Anterior cingulate cortex (tissue), 58 donors: ENCODE measurements at places on chromosomes 7 and 10.

DNA sequence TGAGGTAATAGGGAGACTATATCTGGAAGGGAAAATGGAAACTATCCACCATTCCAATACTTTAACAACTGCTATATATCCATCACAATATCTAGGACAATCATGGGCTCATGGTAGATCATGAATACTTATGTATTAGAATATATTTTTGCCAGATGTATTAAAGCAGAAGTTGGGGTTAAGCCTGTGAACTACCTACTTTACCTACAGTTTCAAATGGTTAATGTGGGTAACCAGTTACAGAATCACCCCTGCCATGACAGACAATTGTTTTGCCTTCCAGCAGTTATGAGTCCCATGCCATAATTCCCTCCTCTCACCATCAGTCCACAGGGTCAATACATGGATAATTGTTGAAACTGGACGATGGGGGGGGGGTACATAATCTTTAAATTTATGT, 29.9 kb upstream of the RAPGEF5 start:
- no peak for DNase-seq

DNA sequence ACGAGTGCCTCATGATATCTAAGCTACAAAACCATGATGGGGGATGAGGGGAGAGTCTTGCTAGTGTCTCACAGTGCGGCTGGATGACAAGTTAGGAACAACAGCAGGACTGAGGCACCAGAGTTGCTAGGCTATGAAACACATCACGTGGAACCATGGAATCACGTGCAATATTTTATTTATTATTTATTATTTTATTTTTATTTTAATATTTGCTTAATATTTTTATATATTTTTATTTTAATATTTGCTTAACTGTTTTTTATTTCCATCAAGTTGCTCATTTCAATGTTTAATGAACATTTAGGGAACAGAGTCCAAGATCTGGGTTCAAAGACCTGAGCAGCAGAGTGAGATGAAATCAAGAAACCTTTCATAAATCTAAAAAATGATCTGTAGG, 614.6 kb downstream of the CNTNAP2 start:
- DNase-seq: no peak

GRCh38 chr10:118924493-118924892, 105.0 kb upstream of the NANOS1 start:
- DNase-seq: no peak

DNA sequence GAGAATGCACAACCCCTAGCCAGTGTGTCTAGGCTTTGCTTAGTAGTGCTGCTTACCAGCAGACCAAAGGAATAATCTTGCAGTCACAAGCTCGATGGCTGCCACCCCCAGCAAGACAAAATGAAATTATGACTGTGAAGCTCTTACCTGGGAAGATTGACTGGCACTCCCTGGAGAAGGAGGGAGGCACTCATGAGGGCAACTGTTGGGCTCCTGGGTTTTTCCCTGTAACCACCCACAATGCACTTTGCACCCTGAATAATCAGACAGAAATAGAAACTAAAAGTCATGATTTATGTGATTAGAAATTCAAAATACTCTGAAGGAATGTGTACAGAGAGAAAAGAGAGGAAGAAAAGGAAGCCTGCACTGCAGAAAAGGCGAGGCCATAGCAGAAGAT, 144.3 kb upstream of the DGKB start:
- no peak for DNase-seq

DNA sequence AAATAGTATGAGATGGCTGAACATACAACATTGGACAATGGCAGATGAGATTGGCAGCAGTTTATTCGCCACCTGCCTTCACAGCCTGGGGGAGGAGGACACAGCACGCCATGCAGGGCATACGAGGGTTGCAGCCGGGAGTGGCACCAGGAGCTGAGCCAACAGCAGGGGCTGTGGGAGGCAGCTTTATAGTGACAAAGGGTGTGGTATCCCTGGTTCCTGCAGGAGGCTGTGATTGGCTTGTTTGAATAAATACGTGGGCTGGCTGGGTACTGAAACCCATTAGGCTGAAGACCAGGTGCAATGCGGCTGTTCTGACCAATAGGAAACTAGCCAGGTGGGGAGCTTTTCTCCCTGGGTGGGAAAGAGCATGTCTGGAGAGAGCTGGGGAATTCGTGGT, 68.9 kb upstream of the LEP start:
- DNase-seq: no peak

DNA sequence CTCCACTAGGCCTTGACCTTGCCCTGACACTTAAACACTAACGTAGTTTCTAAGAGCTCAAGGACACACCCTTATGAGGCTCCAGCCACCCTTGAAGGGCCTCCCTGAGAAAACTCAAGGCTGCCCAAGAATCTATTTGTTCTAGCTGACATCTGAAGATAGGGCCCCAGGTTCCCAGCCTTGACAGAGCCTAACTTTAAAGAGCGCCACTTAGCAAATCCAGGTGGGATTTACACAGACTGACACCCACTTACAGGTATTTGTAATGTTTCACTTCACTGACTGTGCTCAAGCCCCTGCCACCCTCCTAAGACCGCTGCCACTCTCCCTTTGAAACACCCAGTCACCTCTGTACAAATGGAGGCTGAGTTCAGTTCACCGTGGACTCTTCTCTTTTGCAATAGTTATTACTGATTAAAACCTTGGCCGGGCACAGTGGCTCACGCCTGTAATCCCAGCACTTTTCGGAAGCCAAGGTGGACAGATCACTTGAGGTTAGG, 90.4 kb downstream of the SVOPL start:
- DNase-seq: no peak

- DNase-seq: no peak
These were observed 97.1 kb downstream of the GALNT11 start for GRCh38 chr7:152122540-152122939.

GRCh38 chr10:101062232-101063049, 652 bp downstream of the KAZALD1 start:
- no peak for DNase-seq

DNA sequence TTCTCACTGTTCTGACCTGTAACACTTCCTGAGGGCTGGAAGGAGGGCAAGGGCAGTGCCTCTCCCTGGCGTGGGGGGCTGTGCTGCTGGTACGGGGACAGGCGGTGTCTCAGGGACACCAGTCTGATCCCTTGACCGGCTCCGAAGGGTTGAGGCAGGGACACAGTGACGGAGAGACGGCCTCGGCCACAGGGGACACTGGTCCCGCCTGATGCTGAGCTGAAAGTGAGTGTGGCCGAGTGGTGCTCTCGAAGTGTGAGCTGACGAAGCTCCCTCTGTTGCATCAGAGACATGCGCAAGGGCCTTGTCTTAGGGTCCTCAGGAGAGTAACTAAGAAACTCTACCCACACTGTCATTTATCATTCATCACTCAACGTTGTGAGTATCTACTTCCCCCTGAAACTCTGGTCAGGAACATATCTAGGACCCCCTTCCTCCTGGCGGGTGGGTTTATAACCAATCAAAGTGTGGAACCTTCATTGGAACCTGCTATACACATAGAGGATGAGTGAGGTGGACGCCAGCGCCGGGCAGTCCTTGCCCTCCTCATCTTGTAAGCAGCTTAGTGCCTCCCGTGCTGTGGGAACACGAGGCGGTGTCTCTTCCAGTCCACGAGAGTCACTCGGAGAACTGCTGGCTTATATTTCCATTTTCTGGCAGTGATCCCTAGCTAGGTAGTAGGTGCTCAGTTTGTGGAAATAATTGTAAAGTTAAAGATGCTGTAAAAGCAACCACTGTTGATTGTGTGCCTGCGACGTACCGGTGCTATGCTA, 283.1 kb downstream of the DNAJB6 start:
- DNase-seq: no peak

DNA sequence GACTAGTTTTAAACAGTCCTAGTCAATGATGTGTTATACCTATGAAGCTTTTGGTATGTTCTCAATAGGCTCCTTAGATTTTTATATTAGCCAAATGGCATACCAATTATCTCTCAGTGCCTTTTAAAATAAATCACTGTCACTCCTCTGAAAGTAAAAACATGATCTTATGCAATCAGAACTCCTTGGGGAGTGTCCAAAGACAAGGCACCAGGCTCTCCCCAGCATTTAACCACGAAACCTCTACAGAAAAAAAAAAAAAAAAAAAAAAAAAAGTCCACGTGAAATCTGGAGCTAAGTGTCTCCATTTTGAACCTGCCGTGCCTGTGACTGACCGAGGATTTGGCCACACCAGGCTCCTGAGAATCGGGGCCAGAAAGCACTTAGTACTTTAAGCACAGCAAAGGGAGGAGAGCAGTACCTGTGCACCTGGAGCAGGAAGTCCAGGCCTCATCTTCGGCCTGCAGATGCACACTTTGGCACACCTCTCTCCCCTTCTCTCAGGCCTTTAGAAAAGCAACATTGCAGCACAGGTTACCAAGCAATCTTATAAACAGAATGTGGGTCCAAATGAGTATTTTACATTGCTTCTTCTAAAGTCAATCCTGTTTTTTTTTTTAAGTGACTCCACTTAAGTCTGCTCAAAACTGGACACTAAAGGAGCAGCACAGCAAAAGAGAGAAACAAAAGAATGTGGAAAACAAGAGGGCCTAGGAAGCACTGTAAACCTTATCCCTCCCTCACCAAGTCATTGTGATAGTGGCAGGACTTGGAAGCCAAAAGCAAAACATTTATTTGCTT, 1.5 kb downstream of the FAM13C start:
- DNase-seq: no peak

GRCh38 chr10:21166557-21167287, 269.6 kb upstream of the NEBL start:
- DNase-seq: no peak
